Endothelial cell of umbilical vein (primary cell): ENCODE measurements at places on chromosomes 7 and 10. TPM values are rescaled to one million over a fixed set of nuclear protein-coding genes. Genes with fewer than 3 reads are reported as not detected.

INTS15 gene
- 31.5 and 35.7 TPM in 2 replicates for total RNA-seq

DNA sequence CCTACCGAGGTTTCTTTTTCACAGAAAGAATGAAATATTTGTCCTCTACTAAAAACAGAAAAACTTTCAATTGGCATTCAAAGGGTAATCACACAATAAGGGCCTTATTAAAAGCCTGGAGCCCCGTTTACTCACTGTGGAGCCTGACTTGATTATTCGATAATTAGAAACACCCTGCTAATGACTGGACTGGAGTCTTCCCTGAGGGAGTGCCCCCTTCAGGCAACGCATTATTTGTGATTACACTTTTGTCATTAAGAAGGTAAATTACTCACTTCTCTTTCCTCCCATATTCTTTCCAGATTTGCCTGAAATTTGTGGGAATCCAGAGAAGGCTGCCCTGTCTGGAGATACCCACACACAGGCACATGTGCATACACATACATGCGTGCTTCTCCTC, 444.2 kb upstream of the NPVF start:
- H3K4me3 ChIP-seq = no peak overlapping the region
- H3K27ac ChIP-seq = no peak overlapping the region
- no peaks in the 10 kb centered on the region for H3K4me1 ChIP-seq
- no peaks in the 10 kb centered on the region for H3K27me3 ChIP-seq
- H3K36me3 ChIP-seq = no peaks in the 10 kb centered on the region
- DNase-seq = no peak

DNA sequence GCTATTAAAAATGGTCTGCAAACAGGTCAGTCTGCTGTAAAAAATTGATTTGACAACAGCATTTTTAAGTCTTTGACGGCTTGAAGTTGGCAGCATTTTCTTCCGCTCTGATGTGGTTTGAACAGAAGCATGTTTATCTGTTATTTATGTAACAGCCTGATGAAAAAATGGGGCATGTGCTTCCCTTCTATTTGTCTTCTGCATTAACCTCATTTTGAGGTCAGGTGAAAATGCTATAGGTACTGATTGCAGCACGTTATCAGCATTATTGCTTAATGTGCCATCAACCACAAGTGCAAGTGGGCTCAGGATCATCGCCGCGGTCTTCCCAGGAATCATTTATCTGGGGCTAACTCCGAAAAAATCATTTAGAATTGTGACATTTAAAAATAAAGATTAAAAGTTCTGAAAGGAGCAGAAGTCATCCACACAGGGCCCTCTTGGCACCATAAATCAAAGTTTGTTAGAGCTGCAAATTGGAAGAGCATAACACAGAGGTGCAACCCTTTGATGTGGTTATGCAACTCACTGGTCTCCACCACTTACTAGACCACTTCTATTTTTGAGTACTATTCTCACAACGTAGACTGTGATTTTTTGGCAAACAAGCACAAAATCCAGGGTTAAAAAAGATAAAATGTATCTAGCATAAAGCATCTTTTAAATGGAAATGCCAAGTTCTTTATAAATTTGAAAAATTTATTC, 307.7 kb downstream of the MDFIC start:
- H3K36me3 ChIP-seq = no peaks in the 10 kb centered on the region
- DNase-seq = no peak
- H3K4me3 ChIP-seq = no peak overlapping the region
- H3K27me3 ChIP-seq = no peaks in the 10 kb centered on the region

GRCh38 chr10:5888843-5889623, 660 bp downstream of the ANKRD16 start:
- H3K27me3 ChIP-seq = no peaks in the 10 kb centered on the region
- peak overlapping the region; percentile 53 for H3K4me3 ChIP-seq
- peaks cover 36% of the 10 kb centered on the region for H3K4me1 ChIP-seq
- peak; percentile 52 for DNase-seq

SUMF2 gene
- 107 and 110 TPM in 2 replicates for total RNA-seq

NANOS1 gene
- total RNA-seq = 0.40 and 0.76 TPM in 2 replicates

AGBL3 gene
- 3.2 and 3.4 TPM in 2 replicates for total RNA-seq

GRCh38 chr7:80053124-80053523, 81.5 kb upstream of the GNAI1 start:
- no peak for DNase-seq
- H3K27ac ChIP-seq = no peak overlapping the region
- H3K4me3 ChIP-seq = no peak overlapping the region
- H3K36me3 ChIP-seq = no peaks in the 10 kb centered on the region
